ENCODE measurements at places on chromosomes 5 and 9. TPM values are rescaled to one million over a fixed set of nuclear protein-coding genes. Genes with fewer than 3 reads are reported as not detected.

Gene SCGB3A2
- not detected for total RNA-seq

DNA sequence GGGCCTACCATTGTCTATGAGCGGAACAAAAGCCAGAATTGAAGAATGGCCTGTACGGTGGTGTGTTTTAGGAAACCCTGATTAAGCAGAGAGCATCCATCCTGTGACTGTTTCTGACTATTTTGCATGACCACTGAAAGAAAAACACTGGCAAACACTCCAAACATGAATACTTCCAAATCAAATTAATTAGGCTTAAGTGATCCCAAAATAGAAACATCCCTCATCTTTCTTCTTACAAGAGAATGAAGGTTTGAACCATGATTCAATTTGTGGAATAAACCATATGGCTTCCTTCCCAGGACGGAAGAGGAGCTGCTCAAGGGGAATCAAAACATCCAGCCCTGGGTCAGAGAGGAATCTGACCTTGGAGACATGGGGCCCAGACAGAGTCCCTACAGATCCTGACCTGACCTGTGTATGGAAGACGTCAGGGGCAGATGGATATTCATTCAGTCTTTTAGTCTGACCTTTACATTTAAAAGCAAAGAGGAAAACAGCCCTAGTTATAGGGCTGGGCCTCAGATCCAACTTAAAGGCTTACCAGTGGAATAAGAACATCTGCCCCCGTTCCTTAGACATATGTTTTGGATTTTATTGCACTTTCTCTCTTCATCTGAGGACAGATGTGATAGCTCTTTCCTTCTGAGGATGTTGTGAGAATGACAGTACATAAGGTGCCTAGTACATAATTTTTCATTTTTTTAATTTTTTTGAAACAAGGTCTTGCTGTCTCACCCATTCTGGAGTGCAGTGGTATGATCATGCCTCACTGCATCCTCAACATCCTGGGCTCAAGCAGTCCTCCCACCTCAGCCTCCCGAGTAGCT is 17.6 kb upstream of the RECK start:
- DNase-seq: peak; percentile 44

Gene MARVELD2
- total RNA-seq: 2.3 TPM

Gene HACD4
- total RNA-seq: 10.0 TPM

Gene PNPLA7
- 0.64 TPM for total RNA-seq

DNA sequence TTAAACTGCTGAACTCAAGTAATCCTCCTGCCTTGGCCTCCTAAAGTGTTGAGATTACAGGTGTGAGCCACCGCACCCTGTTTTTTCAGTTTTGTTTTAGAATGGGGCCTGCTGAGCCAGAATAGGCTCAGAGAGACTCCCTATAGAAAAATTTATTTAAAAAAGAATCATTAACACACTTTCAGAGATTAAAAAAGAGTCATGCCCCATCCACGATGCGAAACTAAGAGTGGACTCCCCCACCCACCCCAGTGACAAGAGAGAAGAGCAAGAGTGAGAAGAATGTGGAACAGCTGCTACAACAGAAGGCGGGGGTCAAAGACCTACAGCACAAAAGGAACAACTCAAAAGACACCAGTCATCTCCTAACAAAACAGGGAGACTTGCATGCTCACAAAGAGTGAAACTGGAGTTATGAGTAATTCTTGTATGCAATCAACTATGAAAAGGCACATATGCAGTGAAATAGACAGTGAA is 47.2 kb downstream of the GLDC start:
- DNase-seq: no peak

- no peak for DNase-seq
Observed at GRCh38 chr5:10248378-10249260, 1.1 kb downstream of the ATPSCKMT start.

Gene PCDHB12
- total RNA-seq: under 0.01 TPM

- DNase-seq: peak; percentile 1
Observed at GRCh38 chr9:31683116-31683515, 701.3 kb upstream of the ACO1 start.

Gene OCLN
- 0.43 TPM for total RNA-seq

Measured in fibroblast of villous mesenchyme (primary cell).